Urothelium cell line (cell line): ENCODE measurements at places on chromosomes 5 and 9.

DNA sequence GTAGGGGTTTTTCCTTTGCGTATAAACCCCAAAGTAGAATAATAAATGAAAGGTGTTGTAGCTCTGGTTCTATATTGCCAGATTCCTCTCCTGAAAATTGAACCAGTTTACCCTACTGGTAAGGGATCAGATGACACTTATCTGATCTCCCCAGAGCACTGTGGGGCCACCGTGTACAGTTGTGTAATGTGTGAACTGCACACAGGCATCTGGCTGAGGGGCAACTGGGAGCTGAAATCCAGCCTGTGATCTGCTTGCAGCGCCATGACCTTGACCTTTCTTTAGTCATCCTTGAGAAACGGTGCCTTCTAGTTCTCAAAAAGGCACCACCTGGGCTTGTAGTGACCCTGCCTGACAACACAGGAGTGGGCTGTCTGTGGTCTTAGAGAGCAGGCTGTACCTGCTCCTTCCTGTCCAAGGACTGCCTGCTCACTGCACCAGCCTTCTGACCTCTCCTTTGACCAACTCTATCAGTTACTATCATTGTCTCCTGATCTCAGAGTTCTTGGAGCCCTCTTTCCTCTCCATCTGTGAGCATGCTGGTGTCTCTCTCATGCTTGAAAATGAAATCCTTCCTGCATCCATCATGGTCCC, 40.2 kb downstream of the PDE6A start:
- no peak for DNase-seq

DNA sequence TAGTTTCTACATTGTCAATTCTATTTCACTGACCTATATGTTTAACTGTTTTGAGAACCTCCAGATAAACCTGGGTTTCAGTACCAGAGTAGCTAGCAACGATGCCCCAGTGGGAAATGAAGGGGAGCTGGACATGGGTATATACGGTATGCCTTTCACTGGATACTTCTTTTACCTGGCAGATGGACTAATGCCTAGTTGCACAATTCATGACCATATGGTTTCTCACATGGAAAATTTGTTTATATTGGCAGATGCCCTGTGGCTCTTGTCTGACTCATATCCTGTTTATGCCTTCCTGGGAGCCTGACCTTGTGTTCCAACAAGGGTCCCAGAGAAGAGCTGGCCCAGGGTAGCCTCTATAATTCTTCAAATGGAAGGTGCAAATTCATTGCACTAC, 144.1 kb downstream of the MAT2B start:
- DNase-seq = peak; percentile 29

DNA sequence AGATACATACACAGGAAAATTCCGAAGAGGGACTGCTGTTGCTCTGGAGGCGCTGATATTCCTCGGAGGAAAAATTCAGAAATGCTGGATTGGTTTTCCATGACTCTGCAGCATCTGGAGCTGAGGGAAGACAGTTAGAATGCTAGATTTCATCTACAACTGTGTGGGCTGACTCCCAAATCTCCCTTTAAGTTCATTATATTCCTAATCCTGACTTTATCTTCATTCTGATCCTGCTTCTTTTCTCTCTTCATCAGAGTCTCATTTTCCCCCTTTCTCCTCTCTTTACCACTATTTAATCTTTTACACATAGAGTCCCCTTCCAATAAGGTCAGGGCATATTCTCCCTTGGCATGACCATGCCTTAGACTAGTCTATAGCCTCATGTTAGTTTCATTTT, at the start of gene OR1N1:
OR1N1 (minus strand) TSS at position 101 of the 400 bp plus-strand sequence; CDS start at position 101, 0 bp downstream.
- no peak for DNase-seq

DNA sequence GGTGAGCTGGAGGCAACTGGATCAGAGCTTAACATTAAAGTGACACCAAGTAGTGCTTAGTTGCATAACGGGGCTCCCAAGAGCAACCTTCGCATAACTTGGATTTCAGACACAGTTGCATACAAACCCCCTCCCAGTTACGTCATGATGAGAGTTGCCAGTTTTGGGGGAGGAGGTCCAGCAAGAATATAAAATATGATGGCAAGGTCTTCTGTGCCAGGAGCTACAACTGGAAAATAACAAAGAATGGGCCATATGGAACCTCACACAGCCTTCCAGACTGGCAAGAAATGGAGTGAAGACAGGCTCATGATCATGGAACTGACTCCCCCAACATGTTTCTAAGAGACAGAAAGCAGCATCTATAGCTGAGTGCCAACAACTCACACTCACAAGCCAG, 8.5 kb downstream of the SPOCK1 start:
- DNase-seq = no peak

- no peak for DNase-seq
Measured at GRCh38 chr5:78706381-78706780, 57.8 kb upstream of the LHFPL2 start.

- no peak for DNase-seq
Measured at GRCh38 chr9:7707934-7708333, 91.6 kb downstream of the DMAC1 start.

DNA sequence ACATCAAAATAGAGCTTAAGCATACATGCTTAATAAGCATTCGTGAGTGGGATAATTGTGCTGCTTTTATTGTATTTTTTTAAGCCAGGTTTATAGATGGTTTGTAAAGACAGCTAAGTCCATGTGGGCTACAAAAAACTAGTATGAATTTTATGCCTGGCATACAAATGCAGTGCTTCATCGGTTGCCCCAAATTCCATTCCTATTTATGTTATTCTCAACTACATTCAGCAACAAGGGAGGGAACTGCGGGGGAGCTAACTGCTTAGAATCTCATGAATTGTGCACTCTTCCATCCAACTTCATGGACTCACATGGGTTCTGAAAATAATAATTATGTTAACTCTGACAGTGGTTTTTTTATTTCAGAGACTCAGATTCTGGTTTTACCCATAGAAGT, 199.2 kb downstream of the FAM170A start:
- DNase-seq = no peak

DNA sequence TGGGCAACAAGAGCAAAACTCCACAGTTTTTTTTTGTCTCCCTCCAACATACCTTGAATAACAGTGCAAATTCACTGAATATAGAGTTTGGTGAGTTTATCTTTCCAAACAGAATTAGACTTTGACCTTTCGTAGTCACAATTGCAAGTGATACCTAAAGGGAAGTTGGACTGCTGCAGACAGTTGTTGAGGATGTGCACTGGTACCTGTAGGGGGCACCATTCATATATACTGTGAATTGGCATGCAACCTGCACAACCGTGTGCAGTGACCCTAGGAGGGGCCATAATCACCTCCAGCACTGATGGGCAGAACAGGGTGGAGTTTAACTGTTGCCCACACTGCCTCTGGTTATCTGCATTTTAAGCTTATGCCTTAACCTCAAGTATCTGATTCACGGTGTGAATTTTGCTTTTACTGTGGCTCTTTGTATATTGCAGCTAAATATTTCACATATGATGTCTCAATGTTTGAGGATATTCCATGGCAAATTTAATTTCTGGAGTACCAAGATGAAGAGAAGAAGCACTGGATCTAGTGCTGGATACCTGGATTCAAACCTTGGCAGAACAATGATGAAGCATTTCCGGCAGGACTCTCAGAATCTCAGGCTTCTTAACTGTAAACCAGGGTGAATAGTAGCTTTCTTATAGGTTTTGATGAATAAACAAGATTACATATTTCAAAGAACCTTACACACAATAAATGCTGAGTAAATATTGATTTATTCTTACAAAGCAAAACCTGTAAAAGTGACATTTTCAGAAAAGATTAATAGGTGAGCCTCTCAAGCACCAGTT, 144.3 kb downstream of the ACTBL2 start:
- no peak for DNase-seq

DNA sequence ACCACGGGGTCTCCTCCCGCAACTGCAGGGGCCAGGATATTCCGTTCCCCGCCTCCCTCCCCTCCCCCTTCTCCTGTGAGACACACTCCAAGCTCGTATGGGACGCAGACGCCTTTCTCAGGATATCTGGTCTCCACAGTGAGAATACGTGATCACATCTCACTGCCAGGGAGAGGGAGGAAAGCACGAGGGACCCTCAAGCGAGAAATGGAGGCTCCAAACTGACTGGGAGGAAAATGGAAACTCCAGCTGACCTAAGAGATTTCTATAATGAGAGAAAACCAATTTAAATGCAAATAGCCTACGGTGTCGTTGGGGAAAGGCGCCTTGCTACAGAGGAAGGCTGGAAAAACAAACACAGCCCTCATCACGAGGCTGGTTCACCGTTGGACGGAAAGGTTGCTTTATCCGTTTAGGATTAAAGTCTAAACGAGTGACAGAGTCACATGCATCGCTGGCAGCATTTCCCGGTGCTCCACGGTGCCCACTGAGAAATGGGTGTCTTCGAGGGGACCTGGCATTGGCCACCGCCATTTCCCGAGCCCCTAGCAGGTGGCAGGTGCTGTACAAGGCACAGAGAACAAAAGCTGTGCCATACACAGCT, 116.9 kb upstream of the CPEB4 start:
- DNase-seq = no peak

- DNase-seq = no peak
Measured at GRCh38 chr9:91158286-91158685, 203.4 kb downstream of the AUH start.

DNA sequence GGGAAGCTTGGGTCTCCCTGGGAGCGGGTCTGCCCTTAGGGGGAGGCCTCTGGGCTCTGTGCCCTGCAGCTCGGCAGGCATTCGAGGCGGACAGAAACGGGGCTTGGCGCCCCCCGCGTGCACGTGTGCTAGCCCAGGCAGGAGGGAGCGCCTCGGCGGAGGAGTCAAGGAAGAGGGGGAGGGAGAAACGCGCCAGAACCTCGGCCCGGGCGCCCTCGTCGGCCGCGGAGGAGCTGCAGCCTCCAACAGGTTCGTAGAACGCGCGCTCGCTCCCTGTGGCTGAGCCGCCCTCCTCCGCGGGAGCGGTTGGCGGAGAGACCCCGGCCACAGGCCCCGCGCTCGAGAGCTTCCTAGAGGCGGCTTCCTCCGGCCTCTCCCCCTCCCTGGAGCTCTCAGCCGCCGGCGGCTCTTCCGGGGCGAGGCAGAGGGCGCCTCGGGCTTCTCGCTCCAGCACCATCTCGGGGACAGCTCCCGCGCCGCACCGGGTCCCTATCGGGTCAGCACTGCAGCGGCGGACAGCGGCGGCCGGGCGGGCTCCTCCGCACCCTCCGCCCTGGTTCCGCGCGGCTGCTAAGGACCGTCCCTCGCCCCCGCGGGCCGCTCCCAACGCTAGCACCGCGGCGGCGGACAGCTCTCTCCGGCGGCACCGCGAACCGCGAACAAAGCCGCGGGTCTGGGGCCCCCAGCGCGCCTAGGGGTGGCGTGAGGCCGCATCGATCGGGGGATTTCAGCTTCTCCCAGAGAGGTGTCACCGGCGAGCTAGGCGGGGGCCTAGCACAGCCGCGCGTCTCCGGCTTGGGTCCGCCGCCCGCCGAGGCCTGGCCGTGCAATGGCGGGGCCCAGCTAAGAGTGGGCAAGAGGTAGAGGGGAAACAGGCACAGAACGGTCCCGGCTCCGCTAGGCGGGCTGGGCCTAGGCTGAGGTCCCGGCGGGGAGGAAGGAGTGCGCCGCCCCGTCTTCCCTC, 74.6 kb upstream of the CPLX2 start:
- DNase-seq = peak; percentile 91

DNA sequence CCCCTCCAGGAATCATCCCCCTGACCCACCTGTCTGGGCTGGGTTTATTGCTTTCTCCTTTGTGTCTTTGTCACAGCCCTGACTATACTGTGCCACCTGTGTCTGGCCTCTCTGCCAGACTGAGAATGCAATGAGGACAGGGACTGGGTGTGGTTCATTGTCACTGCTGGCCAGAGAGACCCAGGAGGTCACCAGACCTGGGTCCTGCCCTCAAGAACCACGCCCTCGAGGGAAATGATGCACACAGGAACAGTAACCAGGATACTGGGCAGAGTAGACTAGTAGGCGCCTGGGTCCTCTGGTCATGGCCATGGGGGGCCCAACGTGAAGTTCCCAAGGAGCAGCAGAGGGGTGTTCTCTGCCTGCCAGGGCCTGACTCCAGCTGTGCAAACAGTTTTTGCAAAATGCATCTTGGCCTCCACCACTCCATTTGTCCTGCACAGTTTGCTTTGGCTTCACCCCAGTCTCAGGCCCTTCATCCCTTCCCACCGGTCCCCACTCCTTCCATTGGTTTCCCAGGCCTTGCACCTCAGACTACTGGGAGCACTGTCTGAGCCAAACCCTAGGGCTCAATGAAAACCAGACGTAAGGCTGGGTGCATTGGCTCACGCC, 17.8 kb downstream of the RGS3 start:
- no peak for DNase-seq

DNA sequence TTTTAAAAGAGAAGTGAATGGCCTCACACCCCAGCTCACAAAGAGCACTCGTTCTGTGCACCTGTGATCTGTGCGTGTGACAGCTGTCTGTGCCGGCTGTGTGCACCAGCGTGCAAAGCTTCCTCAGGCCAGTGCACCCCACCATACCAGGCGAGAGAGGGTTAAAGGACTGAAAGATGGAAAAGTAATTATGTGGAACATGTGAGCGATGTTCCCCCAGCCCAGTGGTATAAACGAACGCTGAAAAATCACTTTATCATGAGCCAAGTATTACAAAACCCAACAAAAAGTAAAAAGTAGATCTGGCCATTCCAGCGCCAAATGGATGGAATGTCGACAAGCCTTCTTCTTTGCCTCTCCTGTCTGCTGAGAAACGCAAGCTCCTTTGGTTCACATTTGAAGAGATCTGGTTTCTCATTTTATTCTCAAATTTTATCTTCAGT, 53.7 kb downstream of the IPPK start:
- no peak for DNase-seq

- DNase-seq = no peak
Measured at GRCh38 chr9:4335631-4336030, 35.8 kb upstream of the GLIS3 start.

DNA sequence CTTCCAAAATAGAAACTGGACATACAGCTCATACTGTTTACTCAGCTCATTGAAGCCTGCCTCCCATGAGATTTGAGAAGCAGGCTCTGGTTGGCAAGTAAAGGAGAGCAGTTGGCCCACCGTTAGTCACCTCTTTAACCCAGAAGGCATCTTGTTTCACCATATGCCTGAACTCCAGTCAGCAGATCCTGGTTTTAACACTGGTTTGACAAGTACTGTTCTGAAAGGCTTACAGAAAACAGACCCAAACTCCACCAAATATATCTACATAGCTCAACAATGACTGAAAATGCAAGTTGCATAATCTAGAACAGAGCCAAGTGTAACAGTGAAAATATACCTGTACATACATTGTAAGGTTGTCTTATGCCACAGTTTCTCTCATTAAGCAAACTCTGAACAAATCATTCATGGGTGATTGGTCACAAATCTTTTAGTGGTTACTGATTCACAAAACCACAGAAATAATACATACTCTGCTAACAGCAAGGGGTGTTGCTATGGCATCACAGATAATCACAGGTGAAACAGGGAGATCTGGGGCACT, 198.8 kb downstream of the BNC2 start:
- DNase-seq = no peak
